ENCODE measurements at places on chromosomes 7 and 10.

DNA sequence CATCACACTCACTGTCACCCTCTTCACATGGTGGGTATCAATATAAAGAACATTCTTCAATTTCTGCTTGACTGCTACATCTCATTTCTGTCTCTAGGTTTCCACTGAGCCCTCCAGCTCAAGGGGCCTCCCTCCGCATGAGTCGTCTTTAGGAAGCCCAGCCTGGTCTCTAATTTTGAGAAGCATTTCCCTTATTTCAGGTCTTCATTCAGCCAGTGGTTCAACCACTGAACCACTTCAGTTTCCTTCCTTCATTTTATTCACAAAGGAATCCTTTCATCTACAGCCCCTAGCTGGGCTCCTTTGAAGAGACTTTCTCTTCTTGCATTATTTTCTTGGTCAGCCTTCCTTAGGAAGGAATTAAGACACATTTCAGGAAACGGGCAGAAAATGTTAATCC is 257.4 kb downstream of the KCNMA1 start:
- DNase-seq = no peak

DNA sequence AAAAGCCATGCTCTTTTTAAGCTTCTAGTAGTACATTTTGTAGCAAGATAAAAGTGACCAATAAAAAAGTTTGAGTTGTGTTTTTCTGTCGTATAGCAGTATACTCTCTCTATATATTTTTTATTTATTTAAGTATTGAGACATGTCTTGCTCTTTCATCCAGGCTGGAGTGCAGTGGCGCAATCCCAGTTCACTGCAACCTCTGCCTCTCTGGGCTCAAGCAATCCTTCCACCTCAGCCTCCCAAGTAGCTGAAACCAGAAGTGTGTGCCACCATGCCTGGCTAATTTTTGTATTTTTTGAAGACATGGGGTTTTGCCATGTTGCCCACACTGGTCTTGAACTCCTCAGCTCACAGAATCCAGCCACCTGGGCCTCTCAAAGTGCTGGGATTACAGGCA is 2.8 kb downstream of the SUGCT start:
- no peak for DNase-seq

GRCh38 chr10:65194126-65194525 is 1672.9 kb downstream of the REEP3 start:
- no peak for DNase-seq

DNA sequence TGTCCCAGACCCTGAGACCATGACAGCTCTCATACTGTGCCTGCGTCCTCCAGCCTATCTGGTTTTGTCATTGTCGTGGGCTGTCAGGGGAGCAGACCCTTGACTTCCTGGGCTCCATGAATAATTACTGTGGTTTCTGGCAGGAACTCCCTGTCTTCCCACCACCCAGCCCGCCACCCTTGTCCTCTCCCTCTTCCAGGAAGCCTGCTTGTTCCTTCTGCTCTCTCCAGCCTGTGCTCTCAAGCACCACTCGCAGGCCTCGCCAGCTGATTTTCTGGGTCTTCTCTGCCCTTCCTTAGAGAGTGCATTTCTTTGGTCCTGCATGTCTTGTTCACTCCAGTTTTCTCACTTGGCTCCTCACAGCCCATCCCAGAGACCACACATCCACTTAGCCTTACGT is 224.5 kb upstream of the INHBA start:
- no peak for DNase-seq

- DNase-seq = peak; percentile 6
Observed at GRCh38 chr10:6138456-6138855, 49.6 kb downstream of the RBM17 start.

Data from kidney (tissue), 22 donors.